ENCODE measurements at places on chromosomes 7 and 10.

DNA sequence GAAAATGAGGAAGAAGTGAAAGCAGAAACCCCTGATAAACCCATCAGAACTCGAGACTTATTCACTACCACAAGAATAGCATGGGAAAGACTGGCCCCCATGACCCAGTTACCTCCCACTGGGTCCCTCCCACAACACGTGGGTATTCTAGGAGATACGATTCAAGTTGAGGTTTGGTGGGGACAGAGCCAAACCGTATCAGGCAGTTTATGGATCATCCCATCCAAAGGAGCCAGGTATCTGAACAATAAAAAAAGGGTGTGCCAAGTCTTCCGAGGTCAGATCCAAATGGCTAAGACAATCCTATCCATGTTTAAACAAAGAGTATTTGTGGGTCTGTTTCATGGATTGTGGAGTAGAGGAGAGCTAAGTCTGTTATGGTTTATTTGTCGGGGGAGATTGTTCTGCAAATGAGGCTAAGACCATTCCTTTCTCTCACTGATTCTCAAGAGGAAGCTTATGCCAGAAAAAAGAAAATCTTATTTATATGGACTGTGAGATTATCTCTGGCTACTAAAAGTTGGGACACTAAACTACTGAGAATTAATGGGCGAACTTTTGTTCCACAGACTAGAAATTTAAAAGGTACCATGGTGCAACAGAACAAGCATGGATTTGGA, 203.7 kb downstream of the IPMK start:
- no peak for DNase-seq

GRCh38 chr10:96565774-96566173, 21.0 kb downstream of the TM9SF3 start:
- DNase-seq: no peak

DNA sequence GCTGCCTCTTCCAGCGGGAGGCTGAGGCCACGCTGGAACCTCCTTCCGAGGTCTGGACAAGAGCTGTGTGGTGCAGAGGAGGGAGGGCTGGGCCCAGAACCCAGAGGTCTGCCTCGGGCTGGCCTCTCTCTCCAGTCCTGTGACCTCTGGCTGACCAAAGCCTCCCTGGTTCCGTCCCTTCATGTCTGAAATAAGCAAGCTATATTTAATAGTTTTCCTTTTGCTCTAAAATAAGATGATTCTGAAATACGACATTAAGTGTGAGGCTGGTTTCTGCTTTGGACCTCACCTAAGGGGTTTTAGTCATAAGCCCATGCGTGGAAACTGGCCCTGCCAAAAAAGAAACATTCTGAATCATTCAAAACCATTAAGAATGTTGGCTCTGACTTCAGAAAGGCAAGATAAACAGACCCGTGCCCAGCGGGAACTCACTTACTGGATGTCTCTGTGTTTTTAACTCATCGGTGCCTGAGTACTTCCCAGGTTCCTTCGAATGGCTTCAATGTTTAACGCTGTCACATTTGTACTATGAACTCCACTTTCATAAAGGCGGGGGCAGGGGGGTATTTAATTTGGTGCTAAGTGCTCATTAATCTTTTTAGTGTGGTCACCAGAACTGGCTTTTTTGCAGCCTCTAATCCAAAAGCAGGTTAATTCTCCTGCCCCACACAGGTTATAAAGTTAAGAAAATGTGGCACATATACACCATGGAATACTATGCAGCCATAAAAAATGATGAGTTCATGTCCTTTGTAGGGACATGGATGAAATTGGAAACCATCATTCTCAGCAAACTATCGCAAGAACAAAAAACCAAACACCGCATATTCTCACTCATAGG, 157.5 kb upstream of the KLF14 start:
- DNase-seq: no peak

DNA sequence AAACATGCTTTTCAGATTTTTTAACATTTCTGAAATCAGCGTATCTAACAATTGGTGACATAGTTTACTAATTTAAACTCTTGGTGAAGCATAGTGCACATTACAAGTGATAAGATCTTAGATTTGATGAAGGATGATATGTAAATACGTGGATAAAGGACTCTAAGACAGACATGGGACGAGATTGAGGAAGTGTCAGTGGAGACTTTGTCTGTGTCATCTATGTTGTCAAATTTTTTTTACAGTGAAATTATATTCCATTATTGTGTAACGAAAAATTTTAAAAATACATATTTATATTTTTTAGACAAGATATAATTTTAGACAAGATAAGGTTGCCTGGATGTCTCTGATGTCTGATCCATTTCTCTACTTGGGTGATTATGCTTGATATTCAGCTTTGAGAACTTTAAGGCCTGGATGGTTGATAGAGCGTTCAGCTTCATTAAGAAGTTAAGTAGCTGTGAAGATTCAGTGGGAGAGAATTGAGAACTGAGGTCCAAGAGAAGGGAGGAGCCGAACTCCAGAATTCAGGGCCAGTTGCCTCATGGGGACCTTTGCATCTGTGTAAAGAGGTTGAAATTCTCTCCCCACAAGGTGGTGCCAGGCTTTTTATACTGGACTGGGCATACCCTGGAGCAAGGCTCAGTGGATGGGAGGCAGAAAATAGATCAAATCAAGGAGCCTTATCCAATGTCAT, 62.7 kb downstream of the KAT6B start:
- no peak for DNase-seq

- DNase-seq: no peak
Measured at GRCh38 chr7:29839921-29840320, 33.6 kb downstream of the WIPF3 start.

- no peak for DNase-seq
Measured at GRCh38 chr7:28629216-28629842, 217.0 kb downstream of the CREB5 start.
